ENCODE measurements at places on chromosomes 4 and X.

DNA sequence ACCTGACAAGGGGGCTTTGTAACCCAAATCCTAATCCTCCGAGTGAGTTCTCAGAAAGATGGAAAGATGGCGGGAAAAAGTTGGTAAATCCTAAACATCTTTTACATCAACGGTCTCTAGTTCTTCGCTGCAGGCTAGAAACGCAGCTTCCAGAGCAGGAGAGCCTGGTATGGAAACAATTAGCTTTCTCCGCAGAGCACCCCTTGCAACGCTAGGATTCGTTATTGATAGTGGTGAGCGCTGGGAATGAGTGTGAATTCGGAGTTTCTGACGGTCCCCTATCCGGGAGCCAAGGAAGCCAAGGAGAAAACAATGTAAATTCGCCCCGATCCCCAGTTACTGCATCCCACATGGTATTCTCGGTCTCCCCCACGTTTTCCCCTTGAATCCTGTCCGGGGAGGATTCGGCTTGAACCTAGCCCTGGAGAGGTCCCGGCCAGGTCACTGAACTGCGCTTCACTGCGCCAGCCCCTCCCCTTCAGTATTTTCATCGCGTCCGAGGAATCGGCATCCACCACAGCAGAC, 4.7 kb upstream of the NEUROG2 start:
- no peak for DNase-seq

GRCh38 chr4:157045507-157046127, 30.3 kb upstream of the GLRB start:
- DNase-seq: no peak

GRCh38 chrX:144586756-144587155, 660.5 kb upstream of the SPANXN1 start:
- DNase-seq: no peak

DNA sequence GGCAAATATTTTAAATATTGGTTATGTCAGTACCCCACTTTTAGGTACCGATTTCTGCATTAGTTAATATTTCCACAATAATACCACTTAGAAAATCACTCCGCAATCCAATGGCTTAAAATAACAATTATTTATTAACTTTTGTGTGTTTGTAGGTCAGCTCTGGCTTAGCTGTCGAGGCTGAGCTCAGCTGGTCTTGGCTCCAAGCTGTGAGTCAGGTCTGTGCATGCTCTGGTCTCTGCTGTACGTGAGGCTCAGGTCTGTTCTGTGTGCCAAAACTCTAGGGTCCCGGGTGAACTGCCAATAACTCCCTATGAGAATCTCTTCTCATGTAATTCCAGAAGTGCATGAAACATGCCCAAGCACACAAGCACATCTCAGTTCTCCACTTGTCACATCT, 245.8 kb upstream of the GK2 start:
- no peak for DNase-seq

DNA sequence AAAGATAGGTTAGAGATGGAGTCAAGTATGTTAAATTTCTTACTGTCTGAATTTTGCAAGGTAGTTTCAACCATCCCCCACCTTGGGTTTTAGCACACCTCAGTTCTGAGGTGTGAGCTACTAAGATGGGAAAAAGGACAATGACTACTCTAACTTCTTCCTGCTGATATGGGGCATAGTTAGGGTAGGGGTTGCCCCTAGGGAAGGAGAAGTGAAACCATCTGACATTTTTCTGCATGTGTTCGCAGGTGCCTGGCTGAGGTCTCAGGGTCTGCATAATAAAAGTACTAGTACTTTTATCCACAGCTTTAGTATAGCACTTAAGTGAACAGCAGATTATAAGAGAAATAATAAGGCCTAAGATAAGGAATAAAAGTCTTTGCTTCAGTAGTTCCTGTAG, 129.5 kb upstream of the CYSLTR1 start:
- DNase-seq: no peak

DNA sequence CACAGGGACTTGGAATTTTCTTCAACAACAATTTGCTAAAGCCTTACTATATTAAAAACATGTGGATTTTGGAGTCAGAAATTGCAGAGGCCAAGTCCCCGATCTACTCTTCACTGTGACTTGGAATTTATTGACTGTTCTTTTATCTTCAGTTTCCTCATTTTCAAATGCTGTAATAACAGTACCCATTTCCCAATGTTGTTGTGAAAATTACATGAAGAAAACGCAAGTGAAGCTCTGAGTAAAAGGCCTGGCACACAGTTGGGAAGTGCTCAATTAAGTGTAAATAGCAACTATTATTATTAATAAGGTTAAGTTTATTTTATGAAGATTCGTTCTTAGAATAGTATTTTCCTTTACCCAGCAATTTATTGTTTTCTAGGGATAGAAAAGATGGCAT, 15.7 kb downstream of the STBD1 start:
- DNase-seq: no peak

- DNase-seq: no peak
Observed at GRCh38 chrX:39324233-39324930, 523.1 kb downstream of the MID1IP1 start.

DNA sequence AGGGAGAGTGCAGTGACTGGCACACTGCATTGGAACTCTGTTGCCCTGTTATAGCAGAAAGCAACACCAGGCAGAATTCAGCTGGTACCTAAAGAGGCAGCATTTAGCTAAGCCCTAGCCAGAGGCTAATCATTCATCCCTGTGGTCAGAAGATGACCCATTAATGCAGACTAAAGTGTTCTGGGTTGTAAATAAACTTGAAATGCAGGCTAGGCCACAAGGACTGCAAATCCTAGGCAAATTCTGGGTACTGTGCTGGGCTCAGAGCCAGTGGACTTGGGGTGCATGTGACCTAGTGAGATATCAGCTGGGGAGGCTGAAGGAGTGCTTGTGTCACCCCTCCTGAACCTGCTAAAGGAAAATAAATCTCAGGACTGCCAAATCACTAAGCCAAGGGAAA, 91.2 kb downstream of the LPAR4 start:
- DNase-seq: no peak

DNA sequence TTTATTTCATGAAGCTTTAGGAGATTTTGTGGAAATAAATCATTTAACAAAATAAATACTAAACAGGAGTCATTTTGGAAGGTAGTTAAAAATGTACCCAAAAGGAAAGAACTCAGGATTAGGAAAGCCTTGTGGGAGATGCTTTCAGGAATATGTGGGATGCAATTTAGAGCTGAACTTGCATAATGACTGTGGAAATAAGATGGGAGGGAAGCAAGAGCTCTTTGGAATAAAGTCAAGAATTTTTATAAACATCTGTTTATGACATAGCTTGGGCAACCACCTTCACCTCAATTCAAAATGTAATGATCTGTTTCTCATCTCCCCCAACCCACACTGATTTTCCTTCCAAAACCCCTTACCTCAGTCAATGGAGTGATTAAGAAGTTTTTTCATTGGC, 623.8 kb downstream of the FAT4 start:
- DNase-seq: no peak

GRCh38 chrX:2507196-2507595, 6.4 kb upstream of the DHRSX start:
- no peak for DNase-seq

- no peak for DNase-seq
Observed at GRCh38 chr4:165515201-165515600, 136.4 kb downstream of the CPE start.

GRCh38 chr4:47830265-47831025, 7.4 kb downstream of the CORIN start:
- DNase-seq: no peak

DNA sequence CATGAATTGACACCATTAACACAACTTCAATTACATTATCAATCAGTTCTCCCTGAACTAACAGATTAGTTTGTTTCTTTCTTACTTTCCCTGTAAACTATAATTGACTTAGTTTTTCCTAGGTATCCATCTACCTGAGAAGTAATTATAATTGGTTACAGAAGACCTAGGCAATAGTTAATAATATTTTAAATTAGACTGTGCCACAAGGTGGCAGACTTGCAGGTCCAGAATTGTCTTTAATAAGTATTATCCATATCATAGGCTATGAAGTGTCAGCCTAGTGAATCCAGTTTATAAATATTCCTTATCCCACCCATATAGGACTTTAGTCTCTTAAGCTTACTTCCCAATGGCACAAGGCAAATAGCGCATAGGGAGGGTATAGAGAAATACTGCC, 48.9 kb upstream of the FAM47B start:
- no peak for DNase-seq

DNA sequence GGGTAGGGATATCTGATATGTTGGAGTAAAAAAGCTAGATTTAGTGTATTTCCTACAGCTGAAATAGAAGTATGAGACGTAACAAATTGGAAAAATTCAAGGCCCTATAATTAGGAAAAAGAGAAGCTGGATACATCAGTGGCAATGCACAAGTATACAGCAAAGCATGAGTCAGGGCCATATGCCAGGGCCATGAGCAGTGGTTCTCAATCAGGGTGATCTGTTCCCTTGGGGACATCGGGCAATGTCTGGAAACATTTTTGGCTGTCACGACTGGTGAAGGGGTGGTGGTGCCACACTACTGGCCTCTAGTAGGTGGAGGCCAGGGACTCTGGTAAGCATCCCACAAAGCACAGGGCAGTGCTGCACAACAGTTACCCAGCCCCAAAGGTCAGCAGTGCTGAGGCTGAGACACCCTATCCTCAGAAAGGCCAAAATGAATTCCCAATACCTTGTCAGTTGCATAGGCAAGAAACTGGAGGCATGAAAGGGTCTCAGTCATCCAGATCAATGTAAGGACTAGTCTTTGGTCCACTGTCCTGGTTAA, 36.8 kb upstream of the NAP1L5 start:
- no peak for DNase-seq

- DNase-seq: peak; percentile 6
Observed at GRCh38 chr4:11954093-11954492, 525.4 kb upstream of the HS3ST1 start.

- no peak for DNase-seq
Observed at GRCh38 chr4:175905925-175906324, 93.9 kb upstream of the GPM6A start.

GRCh38 chrX:17710871-17711301, 26.4 kb upstream of the SCML1 start:
- DNase-seq: no peak

- no peak for DNase-seq
Observed at GRCh38 chr4:173397604-173398003, 1.3 kb downstream of the SCRG1 start.

DNA sequence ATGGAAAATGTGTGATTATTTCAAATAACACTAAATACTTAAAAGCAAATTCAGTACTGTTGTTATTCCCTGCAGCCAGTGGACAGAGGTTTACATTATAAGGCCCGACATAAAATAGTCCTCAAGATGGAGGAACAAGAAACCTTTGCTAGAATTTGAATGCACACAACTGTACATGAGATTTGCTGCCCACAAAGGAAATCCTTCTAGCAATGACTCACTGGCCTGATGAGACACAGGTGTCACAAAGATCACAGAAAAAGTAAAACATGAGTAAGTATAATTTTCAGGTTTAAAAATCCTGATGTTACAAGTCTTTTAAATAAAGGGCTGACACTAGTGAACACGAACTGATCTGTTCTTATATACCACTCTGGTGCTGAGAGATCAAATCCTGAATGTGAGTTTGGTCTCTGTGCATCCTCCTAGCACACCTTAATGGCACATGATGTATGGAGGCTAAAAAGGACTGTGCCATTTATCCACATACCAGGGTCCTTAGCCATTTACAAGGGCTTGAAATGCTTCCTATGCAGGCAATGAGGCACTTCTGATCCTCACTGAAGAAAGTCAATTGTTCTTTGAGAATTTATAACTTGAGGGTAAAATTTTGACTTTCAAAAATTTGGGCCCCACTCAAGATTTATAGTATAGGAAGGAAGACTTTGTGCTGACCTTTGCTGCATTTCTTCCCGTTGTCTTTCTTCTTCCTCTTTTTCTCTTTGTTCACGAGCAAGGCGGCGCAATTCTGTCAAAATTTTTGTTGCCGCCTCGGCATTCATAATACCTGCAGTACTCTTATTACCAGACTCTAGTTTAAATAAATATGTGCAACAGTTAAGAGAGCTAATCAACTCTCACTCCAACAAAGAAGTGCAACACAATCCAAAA, 23.0 kb downstream of the MAP7D3 start:
- peak; percentile 9 for DNase-seq

- DNase-seq: no peak
Observed at GRCh38 chr4:30904588-30904987, 184.4 kb downstream of the PCDH7 start.

GRCh38 chrX:128365492-128365891, 313.3 kb upstream of the ACTRT1 start:
- no peak for DNase-seq

GRCh38 chr4:90419124-90419711, 292.0 kb downstream of the CCSER1 start:
- peak; percentile 26 for DNase-seq

DNA sequence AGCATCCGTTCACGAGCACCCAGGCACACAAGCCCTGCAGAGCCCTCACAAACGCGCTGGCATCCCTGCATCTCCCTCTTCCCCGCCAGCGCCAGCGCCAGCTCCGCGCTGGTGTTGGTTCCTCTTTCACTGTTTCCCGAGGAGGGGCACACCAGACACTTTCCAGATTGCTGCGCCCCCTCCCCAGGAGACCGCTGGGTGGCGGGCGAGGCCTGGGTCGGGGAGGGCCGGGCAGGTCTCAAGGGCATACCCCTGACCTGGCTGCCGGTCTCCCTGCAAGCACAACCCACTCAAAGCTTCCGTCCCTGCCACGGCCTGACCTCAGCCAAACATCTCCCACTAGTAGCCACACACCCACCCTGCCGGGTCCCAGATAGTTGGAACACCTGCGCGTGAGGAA, 2.2 kb upstream of the NKX1-1 start:
- DNase-seq: no peak

GRCh38 chrX:77436682-77437081, 10.5 kb upstream of the FGF16 start:
- no peak for DNase-seq

- DNase-seq: no peak
Observed at GRCh38 chr4:110108422-110108821, 90.0 kb downstream of the ELOVL6 start.

DNA sequence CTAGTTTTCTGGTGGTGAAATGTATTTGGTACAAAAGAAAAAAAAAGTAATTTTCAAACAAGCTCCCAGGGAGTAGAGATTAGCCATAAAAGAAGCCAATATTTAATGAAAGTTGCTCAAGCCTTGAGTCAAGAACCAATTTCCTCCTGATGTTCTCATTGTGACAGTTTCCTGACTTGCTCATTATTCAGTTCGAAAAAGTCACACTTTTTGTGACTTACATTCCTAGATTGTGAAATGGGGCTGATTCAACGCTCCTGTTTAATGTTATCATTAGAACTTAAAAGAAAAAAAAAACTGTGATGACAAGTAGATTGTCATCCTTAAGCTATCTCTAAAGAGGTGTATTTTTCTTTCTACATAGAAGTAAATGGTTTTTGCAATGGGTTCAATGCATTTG, 122.6 kb upstream of the BMPR1B start:
- no peak for DNase-seq

DNA sequence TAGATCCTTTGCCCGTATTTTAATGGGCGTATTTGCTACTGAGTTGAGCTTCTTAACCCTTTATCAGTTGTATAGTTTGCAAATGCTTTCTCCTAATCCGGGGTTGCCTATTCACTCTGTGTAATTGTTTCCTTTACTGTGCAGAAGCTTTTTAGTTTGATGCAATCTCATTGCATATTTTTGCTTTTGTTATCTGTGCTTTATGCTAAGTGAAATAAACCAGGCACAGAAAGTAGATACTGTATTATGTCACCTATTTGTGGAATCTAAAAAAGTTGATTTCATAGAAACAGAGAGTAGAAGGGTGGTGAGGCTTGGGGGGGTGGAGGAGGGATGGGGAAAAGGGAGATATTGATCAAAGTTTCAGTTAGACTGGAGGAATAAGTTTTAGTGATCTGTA, 17.7 kb downstream of the OGT start:
- no peak for DNase-seq

- DNase-seq: no peak
Observed at GRCh38 chr4:87321888-87322287, 794 bp downstream of the HSD17B13 start.

GRCh38 chrX:118968031-118968430, 6.4 kb upstream of the LONRF3 start:
- no peak for DNase-seq

Data from KG1 (cell line).